ENCODE measurements at places on chromosomes 3 and 15.

DNA sequence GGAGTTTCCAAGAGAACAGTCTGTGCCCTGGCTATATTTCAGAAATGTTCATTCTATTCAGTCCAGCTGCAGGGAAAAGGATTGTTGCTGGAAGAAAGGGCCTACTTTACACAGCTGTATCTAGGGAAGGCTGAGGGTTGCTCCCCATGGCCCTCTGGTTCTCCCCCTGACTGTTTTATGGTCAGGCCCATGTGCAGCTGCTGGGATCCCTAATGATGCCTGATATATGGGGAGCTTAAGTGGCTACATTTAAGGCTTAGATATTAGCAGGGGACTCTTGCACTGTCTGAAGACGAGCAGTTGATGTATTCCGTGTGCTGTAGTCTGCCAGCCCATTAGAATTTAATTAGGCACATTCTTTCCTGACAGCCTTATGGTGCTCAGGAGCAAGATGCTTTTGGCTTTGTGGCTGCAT, 72.0 kb downstream of the FAM43A start:
- no peak for DNase-seq

GRCh38 chr3:100076731-100077529, 37.4 kb downstream of the FILIP1L start:
- no peak for DNase-seq

GRCh38 chr3:114686621-114687020, 392.8 kb downstream of the TIGIT start:
- no peak for DNase-seq

DNA sequence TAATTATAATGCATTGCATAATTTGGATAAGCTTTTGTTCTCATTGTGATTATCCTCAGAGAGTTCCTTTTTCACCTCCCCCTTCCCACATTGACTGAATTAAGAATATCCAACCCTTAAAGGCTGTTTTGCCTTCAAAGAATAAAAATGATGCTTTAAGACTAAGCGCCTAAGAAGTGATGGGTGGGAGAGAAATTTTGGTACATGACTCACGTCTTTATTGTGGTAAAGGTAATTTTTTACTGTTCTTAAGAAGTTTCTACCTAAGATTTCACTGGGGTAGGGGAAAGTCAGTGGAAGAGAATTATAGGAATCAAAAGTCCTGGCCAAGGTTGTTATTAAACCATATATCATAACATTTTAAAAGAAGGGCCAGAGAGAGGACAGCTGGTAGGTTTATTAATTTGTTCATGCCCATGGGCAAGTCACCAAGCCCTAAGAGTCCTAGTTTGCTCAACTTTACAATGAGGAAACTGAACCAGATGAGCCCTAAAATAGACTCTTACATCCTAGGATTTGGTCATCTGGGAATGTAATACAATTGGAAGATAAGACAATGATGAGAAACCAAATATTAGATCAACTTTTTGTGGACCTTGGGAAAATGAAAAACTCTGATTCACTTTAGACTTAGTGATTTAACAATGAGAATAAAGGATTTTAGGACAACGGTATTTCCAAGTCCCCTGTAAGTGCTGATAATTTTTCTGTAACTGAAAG, 101.1 kb upstream of the RASGRP1 start:
- DNase-seq, result no peak

DNA sequence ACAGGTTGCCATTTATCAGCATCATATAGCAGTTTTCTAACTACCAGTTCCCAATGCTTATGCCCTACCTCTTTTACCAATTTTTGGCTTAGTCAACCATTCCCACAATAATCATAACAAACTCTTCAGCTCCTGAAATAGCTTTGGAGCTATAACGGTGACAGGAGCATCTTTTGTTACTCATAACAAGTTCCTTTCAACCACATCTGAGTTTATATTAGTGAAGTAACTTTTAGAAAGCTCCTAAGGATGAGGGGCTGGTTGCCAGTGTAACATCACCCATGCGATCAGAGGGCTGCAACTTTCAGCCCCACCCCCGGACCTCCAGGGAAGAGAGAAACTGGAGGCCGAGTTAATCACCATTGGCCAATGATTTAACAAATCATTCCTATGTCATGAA, 495.3 kb upstream of the RASGRP1 start:
- no peak for DNase-seq

DNA sequence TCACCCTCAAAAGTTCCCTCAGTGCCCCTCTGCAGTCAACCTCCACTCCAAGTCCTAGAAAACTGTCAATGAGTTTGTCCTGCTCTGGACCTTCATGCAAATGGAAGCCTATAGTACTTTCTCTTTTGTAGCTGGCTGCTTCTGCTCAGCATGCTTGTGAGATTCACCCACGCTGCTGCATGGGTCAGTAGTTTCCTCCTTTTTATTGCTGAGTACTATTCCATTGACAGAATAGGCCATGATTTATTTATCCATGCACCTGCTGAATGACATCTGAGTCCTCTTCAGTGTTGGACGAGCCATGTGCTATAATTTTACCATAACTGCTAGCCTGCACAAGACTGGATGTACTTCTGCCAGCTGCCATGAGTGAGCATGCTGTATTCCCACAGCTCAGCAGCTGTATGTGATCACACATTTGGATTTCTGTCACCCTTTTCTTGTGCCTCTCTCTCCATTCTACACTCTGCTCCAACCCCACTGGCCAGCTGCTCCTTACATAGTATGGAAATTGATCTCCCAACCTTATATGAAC, 26.3 kb downstream of the CDCP1 start:
- DNase-seq, result no peak

DNA sequence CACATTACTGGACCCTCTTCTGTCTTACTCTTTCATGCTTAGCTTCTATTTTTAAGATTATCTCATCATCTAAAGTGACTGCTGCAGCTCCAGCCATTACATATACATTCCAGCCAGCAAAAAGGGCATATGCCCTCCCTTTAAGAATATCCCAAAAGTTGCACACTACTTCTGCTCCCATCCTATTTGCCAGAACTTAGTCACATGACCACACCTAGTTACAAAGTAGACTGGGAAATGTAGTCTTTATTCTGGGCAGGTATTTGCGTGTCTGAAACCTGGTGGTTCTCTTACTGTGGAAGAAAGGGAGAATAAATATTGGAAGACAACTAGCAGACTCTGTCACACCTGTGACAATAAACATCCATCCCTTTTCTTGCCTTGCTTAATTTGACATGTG, 341.6 kb upstream of the NR2E3 start:
- no peak for DNase-seq

- DNase-seq, result no peak
Measured at GRCh38 chr15:52052066-52052935, 33.3 kb downstream of the MAPK6 start.

GRCh38 chr3:132867526-132867925, 145.3 kb upstream of the NPHP3 start:
- DNase-seq, result no peak

DNA sequence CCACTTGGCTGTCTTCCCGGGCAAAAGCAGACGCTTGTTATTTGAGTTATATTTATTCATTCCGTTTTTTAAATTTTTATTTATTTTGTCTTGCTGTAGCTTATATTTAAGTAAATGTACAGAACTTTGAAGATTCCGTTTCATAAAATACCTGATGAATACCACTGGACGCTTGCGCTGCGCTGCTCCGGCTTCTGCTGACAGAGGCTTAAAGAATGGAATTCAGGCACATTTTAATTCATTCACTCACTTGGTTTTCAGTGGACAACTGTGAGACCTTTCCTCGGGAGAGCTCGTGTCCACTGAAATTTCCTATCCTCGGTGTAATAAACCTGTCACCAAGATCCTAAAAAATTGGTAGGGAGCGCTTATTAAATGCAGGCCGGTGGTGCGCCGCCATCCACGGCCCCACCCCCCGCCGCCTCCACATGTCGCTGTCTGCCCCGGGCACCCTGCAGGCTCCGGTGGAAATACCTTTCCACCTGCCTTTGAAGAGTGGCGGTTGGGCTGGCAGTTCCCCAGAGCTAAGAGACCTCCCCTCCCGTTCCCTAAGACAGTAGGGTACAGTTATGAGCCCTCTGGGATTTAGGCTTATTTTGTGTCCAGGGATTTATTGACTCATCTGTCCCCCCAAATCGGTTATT, 62.5 kb upstream of the UBE2E1 start:
- DNase-seq, result no peak

DNA sequence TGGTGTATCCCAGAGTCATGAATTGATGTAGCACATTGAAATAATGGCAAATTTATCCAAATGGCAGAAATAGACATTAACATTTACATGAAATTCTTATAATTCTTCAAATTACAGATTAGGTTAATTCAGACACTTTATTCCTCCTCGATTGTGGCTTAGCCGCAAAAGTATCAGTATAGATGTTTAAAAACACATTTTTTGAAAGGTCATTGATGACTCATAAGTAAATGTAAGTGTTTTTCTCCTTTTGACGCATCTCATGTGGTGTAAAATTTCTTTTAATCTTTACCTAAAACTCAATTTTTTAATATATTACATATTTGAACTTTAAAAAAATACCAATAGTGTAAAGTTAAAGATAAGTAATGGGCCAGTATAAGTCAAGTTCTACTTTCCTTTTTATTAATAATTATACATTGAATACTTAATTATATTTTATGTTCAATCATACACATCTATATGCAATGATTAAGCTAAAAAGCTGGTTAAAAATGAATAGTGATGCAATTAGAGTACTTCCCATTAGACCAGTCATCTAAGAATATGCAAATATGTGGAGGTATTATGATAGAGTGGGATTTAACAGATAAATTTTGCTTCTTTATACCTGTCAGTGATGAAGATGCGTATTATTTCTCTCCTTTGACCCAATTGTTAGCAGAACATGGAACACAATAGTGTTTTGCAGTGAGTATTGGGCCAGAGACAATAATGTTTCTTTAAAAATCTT, 678.1 kb upstream of the DPPA4 start:
- no peak for DNase-seq

- no peak for DNase-seq
Measured at GRCh38 chr3:63179862-63180522, 98.1 kb upstream of the SYNPR start.

GRCh38 chr3:43817064-43817463, 126.3 kb downstream of the ABHD5 start:
- no peak for DNase-seq

- no peak for DNase-seq
Measured at GRCh38 chr15:73353734-73354133, 15.0 kb downstream of the HCN4 start.

DNA sequence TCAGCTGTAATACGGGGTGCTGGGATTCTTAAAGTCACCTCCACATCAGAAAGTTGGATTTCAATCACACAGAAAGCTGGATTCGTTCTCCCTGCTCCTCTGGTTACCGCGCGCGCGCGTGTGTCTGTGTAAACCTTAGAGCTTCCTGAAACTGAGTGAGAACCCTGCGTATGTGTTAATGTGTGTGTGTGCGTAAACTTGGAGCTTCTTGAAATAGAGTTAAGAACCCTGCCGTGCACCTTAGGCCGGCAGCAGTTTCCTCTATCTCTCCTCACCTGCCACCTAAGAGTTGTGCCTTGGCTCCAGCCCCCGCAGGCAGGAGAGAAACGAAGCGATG, 531 bp downstream of the LZTFL1 start:
- no peak for DNase-seq

GRCh38 chr3:76051145-76051544, 265.8 kb upstream of the ZNF717 start:
- DNase-seq, result no peak

GRCh38 chr15:73183071-73183470, 130.8 kb downstream of the NEO1 start:
- DNase-seq, result peak; percentile 16

GRCh38 chr3:56954125-56954524, 106.3 kb upstream of the SPATA12 start:
- no peak for DNase-seq

GRCh38 chr3:183885766-183886165, 1.1 kb upstream of the PARL start:
- no peak for DNase-seq

GRCh38 chr3:55518451-55518850, 31.3 kb upstream of the WNT5A start:
- no peak for DNase-seq

GRCh38 chr3:173045770-173046382, 95.2 kb downstream of the SPATA16 start:
- no peak for DNase-seq

DNA sequence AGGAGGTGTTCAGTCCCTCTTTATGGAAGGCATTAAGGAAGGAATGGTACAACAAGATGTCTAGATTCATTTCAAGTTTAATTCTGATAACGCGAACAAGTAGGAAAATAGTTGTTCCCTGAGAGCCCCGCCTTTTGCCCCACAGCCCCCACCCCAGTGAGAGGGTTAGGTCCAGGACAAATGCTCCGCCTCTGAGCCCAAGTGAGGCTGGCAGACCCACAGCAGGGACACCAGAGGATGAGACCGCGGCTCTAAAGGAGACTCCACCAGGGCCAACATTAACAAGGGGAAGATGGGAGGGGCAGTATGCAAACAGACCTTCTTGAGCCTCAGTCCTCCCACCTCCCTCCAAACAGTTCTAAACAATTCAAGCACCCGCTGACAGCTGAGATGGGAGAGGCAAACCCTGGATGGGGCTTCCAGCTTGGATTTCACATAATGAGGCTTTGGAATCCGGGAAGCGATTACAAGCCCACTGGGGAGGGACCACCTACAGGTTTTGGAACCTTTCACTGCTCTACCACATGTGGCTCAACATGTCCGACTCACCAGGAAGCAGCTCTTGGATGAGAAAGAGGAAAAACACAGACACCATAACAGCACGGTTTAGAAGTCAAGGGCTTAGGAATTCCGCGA, 42.9 kb upstream of the IREB2 start:
- peak; percentile 90 for DNase-seq

- DNase-seq, result no peak
Measured at GRCh38 chr3:115681736-115682135, 58.4 kb downstream of the GAP43 start.

- DNase-seq, result no peak
Measured at GRCh38 chr3:149374391-149374790, 3.1 kb downstream of the TM4SF1 start.

DNA sequence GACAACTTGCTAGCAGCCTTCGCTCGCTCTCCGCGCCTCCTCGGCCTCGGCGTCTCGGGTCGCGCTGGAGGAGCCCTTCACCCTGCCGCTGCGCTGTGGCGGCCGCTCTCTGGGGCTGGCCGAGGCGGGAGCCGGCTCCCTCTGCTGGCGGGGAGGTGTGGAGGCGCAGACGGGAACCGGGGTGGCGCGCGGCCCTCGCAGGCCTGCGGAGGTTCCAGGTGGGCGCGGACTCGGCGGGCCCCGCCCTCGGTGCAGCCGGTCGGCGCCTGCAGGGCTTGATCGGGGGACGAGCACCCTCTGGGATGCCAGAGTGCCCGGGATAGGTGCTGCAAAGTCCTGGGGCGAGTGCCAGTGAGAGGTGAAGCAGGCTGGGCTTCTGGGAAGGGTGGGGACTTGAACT, 989.9 kb downstream of the ROBO2 start:
- DNase-seq, result no peak

DNA sequence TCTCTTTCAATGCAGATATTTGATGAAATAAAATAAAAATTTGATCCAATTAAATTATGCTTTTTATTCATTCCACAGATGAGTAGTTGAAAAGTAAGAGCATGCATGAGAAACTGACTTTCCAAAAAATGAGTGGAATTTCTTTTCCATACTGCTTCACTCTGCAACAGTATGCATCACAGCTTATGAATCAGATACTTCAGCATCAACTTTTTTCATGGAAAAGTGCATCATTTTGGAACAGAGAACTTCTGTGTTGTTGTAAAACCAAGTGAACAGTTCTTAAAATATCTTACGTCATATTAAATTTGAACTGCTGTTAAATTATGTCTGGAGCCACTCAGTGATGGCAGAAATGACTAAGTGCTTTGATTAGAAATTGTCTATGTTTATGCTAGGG, 16.7 kb upstream of the SLC7A14 start:
- no peak for DNase-seq

- no peak for DNase-seq
Measured at GRCh38 chr15:35907511-35907910, 361.5 kb upstream of the DPH6 start.

GRCh38 chr3:103127098-103127630, 692.3 kb downstream of the ZPLD1 start:
- DNase-seq, result no peak

Data from NT2/D1 (cell line).